Left ventricle myocardium inferior (tissue), 1 donor: ENCODE measurements at places on chromosomes 11 and 22.

DNA sequence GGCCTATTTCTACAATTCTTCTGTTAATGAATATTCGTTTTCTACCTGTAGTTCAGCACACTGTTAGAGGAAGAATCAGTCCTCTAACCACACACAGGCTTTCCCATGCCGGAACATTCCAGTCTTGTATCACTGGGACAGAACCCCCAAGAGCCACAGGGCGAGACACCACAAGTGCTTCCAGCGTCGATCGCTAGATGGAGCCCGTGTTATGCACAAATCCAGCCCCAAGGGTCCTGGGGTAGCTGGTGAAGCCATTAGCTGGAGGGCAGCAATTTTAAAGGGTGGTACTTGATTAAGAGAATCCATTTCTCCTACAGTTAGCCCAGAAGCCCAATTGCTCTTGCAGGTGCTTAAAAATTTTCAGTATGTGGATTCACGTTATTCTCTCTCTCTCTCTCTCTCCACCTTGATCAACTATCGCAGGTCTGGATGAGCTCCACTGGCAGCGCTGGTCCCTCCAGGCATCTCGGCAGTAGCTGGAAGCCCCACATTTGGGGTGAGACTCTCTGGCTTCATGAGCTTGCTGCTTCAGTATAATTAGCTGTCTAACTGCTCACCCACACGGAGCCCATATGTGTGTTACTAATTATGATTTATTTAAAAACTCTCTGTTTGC is 148.2 kb upstream of the SNX19 start:
- peak; percentile 25 for DNase-seq

DNA sequence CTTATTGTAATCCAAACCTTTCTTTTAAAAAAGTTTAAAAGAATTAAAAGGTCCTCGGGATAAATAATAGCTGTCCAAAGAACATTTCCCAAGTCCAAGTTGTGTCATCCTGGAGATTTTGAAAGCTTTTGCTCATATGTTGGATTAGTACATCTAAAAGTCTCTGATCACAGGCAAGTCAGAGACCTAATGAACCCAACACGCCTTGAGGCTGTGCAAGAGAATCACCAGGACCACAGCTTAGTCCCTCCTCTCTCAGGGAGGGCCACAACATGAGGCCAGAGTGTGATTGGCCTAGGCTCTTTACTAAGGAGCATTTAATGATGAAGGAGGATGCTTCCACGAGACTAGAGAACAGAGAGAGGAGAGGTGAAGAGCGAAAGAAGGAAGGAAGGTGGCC is 98.7 kb upstream of the OR5AK2 start:
- DNase-seq: no peak

GRCh38 chr22:22870577-22871404 is 16.8 kb upstream of the IGLL5 start:
- no peak for DNase-seq

DNA sequence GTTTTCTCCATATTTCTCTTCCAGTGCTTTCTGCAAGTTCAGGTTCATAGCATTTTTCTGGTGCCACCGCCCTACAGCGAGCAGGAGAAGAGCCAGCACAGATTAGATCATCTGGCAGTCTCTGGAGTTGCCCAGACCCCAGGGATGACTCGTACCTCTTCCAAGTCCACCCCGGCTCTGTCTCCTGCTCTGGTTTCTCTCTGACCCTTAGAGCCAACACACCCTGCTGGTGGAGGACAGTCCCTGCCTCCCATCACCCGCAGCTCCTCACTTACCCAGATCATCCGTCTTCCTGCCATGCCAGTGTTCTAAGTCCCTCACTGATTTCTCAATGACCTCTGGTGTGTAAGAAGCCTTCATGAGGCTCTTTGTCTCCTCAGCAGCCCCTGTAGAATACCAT is 28.0 kb downstream of the TST start:
- no peak for DNase-seq

- DNase-seq: no peak
These were observed 1182.5 kb downstream of the TBC1D22A start for GRCh38 chr22:47944941-47945340.

GRCh38 chr11:78594814-78595213 is 20.1 kb upstream of the NARS2 start:
- DNase-seq: no peak

DNA sequence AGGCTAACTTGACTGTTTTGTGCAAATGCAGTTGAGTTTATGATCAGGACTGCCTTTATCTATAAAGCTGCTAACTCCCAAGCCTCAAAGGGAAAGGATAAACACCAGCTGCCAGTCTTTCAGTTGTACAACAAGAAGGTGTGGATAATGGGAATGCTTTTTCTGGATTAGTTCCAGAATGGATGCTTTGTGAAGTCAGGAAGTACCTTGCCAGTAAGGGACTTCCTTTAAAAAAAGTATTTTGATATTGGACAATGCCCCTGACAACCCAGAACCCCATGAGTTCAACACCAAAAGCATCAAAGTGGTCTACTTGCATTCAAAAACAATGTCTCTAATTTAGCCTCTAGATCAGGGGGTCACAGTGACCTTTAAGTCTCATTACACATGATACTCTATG is 32.0 kb downstream of the OR5A2 start:
- DNase-seq: no peak

DNA sequence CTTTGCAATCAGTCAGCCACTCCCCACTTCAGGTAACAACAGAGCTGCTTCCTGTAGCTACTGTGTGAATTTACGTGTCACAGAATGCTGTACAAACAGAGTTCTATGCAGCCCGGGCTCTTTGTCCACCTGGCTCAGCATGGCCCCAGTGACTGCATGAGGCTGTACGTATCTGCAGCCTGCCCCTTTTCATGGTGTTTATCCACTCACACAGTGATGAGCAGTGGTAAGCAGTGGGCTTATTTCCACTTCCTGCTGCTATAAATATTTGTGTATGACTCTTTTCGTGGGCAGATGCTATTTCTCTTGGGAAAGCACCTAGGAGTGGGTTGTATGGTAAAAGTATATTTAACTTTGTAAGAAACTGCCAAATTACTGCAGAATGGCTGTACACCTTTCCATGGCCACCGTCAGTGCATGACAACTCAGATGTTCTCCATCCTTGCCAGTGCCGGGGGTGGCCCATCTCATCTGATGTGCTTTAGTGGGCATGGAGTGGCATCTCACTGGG is 43.3 kb downstream of the MYEOV start:
- DNase-seq: no peak

DNA sequence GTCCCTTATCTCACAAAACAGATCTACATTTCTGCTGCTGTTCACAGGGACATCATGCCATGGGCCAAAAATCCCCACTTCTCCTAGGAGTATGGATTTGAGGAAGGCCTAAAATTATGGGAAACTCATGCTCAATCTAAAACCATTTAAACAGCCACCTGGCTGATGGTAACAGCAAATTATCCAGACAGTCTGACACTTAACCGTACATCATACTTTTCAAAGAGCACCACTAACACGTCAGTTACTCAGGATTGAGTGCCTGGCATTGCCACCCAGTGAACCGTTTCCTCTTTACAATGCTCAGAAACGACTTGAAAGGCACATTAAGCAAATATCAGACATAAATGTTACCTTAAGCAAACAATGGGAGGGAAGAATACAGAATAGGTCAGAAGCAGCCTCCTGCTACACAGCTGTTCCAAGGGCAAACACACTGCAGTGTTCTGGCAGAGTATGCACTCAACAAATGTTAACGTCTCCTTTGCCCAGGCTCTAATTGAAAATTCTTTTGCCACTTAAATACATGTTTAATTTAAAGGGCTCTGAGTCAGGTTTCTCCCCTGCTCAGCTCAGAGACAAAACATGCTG is 18.8 kb upstream of the SLC36A4 start:
- no peak for DNase-seq

GRCh38 chr22:17176715-17177114 is 17.6 kb upstream of the HDHD5 start:
- DNase-seq: no peak

DNA sequence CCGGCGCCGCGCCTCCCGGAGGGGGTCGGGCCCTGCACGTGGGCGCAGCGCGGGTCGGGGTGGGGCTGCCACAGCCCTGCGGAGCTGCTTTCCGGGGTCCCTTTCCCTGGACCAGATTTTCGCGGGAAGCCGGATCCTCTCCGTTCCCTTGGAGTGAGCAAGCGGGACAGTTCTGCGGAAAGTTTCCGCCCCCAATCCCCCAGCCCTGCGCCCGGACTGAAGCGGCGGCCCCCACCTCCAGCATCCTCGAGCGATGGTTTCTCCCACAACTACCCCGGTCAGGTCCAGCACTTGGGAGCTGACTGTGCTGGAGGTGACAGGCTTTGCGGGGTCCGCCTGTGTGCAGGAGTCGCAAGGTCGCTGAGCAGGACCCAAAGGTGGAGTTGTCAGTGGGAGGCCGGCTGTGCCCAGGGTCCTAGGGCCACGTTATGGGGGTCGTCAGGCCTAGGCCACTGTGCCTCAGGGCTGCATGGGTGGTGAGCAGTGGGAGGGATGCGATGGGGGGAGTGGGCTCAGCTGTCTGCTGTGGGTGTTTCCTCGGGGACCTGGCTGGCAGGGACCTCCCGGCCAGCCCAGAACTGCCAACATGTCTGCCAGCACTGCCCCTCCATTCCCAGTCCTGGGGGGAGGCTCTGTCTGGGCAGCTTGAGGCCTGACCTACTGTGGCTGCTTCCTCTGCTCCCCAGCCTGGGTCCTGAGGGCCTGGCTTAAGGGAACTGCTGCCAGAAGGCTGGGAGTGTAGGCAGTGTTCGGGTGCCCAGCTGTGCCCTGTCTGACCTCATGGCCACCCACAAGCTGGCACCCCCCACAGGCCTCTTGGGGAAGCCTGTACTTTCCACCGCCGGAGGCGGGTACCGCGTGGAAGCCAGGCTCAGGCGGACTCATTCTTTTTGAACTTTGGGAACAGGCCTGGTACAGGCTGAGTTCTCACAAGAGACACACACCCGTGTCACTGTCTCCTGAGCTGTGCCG is 726 bp downstream of the ST3GAL4 start:
- peak; percentile 55 for DNase-seq

DNA sequence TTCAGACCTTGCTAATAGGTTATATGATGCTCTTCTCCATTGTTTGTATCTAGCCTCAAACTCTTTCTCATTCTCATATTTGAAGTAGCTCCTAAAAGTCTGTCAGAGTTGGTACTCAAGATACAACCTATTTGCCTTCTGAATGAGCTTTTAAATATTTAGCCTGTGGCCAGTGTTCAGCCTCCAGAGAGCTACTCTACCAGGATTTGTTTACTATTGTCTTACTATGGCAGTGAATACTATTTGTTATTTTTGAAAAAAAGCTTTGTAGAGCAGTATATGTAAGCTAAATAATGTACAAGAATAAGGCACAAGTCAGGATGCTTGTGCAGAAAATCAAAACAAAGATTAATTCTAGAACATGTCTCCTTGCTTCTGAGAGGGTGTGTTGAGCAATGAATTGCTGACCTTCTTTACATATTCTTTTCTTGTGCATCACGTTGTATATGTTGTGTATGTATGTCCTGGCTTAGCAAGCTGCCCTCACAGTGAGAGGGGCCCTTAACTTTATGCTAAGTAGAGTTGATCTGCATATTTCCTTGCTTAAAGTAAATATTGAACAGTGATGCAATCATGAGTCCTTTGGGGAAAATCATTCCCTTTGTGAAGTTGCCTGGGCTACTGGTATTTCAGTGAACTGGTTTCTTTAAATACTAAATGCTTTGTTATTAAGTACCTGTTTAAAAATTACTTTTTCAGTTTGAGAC is 438.0 kb downstream of the LUZP2 start:
- DNase-seq: no peak

- no peak for DNase-seq
These were observed 28.6 kb downstream of the LIF start for GRCh38 chr22:30217698-30218560.

GRCh38 chr11:44680982-44681597 is 45.7 kb upstream of the TSPAN18 start:
- DNase-seq: no peak

GRCh38 chr11:75950141-75950540 is 135.1 kb downstream of the UVRAG start:
- DNase-seq: no peak

DNA sequence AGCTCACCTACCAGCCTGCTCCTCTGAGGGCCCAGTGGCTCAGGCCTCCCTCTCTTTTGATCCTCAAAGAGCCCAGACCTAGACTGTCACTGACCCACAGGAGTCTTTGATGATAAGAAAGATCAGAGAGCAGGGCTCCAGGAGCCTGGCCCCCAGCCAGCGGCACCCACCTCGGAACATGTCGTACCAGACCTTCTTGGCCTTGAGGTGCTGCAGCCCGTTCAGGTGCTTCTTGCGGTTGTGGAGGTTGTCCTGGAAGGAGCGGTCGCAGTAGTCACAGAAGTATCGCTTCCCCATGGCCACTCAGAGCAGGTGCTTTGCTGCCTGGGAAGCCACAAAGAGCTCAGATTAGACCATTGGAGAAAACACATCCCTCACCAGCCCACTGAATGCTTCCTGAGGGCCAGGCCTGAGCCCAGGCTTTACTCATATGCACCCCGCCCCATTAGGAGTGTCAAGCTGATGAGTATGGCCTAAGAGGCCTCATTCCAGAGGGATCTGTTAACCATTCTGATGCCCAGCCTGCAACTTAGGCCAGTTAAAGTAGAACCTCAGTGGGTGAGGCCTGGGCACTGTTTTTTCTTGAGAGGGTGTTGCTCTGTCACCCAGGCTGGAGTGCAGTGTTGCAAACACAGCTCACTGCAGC is 18.4 kb downstream of the ZMAT5 start:
- DNase-seq: no peak

DNA sequence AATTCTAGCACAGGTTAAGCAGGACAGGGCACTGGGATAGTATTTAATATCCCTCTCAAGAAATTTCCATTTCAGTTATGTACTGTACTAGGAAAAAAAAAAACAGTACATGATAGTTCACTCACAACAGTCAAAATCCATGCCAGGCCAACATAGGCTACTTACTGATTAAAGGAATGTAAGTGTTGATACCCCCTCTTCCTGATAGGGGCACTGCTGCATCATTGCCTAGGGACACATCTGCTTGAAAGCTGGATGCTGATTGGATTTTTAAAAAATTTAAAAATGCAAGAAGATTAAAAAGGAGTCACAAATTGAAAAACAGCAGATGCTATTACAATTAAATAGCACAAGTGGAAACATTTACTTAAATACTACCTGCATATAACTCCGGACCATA is 43.4 kb downstream of the APOL5 start:
- no peak for DNase-seq

- DNase-seq: no peak
These were observed 47.1 kb downstream of the SOX6 start for GRCh38 chr11:16309226-16309625.

GRCh38 chr11:64201543-64201942 is 5.0 kb upstream of the FERMT3 start:
- DNase-seq: no peak

DNA sequence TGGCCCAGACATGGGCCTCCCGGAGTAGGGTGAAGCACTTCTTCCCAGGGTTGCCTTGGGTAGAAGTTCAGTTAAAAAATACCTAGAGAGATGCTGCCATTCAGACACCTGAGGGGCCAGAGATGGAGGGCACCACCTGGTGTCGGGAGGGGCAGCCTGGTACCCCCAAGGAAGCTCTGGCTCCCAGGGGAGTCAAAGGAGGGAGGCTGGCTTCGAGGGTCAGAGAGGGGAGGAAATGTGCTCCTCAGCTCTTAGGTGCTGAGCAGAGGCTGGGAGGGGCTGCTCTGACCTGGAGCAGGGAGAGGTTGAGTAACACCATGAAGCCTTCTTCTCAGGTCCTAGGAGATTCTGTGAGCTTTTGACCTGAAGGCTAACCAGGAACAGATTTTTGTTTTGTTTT is 1.1 kb downstream of the USP35 start:
- no peak for DNase-seq
